ENCODE measurements at places on chromosomes 13 and 19.

DNA sequence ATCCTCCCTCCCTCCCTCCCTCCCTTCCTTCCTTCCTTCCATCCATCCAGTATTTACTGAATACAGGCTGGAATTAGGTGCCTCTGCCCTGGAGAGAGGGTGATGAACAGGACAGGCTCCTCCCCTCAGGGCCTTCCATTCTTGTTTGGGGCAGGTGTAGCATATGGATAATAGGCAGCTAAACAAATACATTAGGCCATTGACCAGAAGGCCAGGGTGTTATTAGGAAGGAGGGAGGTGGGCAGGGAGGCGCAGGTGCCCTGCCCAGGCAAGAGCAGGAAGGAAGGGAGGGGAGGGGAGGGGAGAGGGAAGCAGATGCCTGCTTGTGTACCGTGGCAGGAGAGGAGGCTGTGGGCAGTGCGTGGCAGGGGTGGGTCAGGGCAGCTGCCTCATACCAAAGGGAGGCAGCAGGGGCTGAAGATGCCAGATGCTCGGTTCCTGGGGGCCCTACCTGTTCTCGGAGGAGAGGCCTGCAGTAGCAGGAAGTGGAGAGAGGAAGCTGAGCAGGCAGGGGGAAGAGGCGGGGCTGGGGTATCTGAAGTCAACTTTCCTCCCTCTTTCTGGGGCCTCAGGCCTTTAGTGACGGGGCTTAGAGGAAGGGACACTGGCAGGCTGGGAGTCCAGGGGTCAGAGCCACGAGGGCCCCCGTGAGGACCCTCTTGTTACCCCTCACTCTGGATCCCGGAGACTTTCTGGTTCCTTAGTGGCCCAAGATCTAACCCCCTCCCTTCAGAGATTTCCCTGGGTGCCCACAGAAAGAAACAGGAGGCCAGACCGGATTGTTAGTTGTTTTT, at the start of gene RINL:
RINL (minus strand) TSS at position 495 of the 794 bp plus-strand sequence. CDS start 1,533 bp downstream, outside the sequence.
- no peaks in the 10 kb centered on the region for H3K36me3 ChIP-seq
- H3K4me3 ChIP-seq = no peak within 1 kb of the TSS
- DNase-seq = no peak
- H3K27ac ChIP-seq = no peak within 1 kb of the TSS
- H3K4me1 ChIP-seq = no peaks in the 10 kb centered on the region
- H3K27me3 ChIP-seq = no peaks in the 10 kb centered on the region

DNA sequence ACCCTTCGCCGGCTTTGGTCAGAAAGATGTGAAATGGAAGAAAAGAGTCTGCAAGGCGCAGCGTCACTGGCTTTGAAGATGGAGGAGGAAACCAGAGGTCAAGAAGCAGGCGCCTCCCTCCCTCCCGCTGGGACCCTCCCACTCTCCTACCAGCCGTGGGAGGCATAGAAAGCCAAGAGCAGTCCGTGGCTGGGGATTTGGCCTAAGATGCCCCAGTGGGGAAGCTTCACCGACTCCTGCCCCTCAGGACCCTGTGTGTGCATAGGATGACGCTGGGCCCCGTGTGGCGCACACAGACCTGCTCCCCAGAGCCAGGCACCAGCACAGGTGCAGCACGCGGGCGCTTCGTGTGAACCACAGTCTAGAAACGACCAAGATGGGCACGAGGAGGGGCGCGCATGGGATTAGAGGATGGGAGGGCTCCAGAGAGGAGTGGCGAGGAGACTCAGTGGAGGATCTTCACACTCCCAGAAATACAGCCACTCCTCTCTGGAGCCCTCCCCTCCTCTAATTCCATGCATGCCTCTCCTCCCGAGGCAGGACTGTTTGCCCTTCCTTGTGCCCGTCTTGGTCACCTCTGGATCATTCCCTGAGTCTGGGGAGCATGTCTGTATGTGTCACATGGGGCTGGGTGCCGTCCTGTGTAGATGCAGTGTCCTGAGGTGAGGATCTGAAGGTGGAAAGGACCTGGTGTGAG, 194.3 kb downstream of the TEX29 start:
- no peaks in the 10 kb centered on the region for H3K4me1 ChIP-seq
- no peaks in the 10 kb centered on the region for H3K36me3 ChIP-seq
- DNase-seq = no peak
- H3K4me3 ChIP-seq = no peak overlapping the region
- H3K27me3 ChIP-seq = peaks cover 2% of the 10 kb centered on the region

DNA sequence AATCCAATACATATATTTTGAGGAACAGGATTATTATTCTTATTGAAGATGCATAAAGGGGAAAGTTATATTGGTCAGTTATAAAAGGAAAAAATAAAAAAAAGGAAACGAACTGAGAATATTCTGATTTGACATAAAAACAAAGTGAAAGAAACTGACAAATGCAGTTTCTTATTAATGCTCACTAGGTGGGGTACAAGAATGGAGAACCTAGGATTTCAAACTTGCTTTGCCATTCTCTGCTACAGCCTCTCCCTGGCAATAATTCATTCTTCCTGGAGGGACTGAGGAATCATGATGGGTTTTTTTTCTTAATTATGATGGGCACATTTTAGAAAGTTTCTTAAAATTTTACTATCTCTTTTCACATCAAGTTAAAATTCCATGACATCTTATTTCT, 154.9 kb downstream of the PCDH9 start:
- H3K27ac ChIP-seq = no peak overlapping the region
- DNase-seq = peak; percentile 2
- H3K27me3 ChIP-seq = no peaks in the 10 kb centered on the region
- peaks cover 14% of the 10 kb centered on the region for H3K4me1 ChIP-seq
- peak overlapping the region; percentile 70 for H3K4me3 ChIP-seq

DNA sequence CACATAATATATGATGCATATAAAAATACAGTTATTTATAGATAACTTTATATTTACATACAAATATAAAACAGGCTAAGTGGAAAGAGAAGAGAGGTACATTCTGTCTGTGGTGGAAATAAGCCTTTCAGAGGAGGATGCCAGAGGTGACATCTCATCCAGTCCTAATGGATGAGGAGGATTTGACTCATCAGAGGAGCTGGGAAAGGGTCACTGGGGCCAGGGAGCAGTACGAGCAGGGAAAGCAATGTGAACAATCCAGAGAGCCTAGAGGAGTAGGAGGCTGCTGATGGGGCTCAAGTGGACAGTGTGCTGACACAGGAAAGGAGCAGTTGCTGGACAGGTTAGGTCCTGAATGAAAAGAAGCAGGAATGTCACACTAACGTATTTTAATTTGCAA, 18.6 kb downstream of the NALCN start:
- peak; percentile 87 for DNase-seq
- H3K4me3 ChIP-seq = peak overlapping the region; percentile 79
- peak overlapping the region; percentile 86 for H3K27ac ChIP-seq
- peaks cover 12% of the 10 kb centered on the region for H3K36me3 ChIP-seq
- peaks cover 74% of the 10 kb centered on the region for H3K4me1 ChIP-seq
- H3K27me3 ChIP-seq = no peaks in the 10 kb centered on the region

Data from HFFc6 (cell line).